ENCODE measurements at places on chromosomes 12 and 14. TPM values are rescaled to one million over a fixed set of nuclear protein-coding genes. Genes with fewer than 3 reads are reported as not detected.

OAS3 gene
- not detected for polyA plus RNA-seq

ADCY4 gene
- polyA plus RNA-seq = not detected

GRCh38 chr12:76984566-76984965 is 80.8 kb downstream of the E2F7 start:
- DNase-seq = no peak

- DNase-seq = peak; percentile 38
These were observed 129.0 kb upstream of the HMGA2 start for GRCh38 chr12:65695113-65695865.

NXPH4 gene
- 0.61 TPM for polyA plus RNA-seq

AMN gene
- polyA plus RNA-seq = 1.3 TPM

PRICKLE1 gene
- 105 TPM for polyA plus RNA-seq

- DNase-seq = no peak
These were observed 53.9 kb downstream of the TMEM260 start for GRCh38 chr14:56633544-56633943.

DNA sequence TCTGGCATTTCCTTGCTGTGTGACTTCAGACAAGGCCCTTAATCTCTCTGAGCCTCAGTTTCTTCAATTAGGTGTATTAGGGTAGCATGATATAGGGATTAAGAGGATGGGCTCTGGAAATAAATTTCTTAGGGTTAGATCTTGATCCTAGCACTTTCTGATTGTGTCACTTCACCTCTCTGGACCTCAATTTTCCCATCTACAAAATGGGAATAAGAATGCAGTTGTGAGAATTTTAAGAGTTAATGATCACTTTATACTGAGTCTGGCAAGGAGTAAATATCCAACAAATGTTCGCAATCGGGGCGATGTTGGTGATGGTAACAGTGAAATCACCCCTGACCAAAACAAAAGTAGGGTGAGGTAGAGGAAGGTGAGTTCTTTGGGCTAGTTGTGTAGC is 4.0 kb downstream of the RPH3A start:
- DNase-seq = no peak

- no peak for DNase-seq
These were observed 12.3 kb downstream of the PPHLN1 start for GRCh38 chr12:42338280-42338679.

- DNase-seq = no peak
These were observed 91.6 kb upstream of the GRIN2B start for GRCh38 chr12:14072987-14073386.

DNA sequence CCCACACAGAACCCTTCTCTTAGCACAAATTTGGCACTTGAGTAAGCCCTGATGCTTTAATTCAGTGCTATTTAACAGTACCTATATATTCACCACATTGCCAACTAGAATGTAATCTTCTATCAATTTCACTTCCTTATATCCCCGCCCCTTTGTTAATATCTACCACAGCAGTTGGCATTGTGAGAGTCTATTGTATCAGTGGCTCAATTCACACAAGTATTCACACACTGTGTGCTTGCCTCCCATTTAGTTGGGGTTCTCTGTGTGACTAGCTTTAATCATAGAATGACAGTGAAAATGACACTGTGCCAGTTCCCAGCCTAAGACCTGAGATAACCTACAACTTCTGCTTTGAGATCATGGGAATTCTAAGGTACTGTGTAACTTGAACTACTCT is 103.1 kb downstream of the SEC23A start:
- DNase-seq = no peak

DPPA3 gene
- not detected for polyA plus RNA-seq

ARMH4 gene
- 78.1 TPM for polyA plus RNA-seq

GRCh38 chr14:87629788-87630187 is 363.2 kb downstream of the GALC start:
- DNase-seq = no peak

DNA sequence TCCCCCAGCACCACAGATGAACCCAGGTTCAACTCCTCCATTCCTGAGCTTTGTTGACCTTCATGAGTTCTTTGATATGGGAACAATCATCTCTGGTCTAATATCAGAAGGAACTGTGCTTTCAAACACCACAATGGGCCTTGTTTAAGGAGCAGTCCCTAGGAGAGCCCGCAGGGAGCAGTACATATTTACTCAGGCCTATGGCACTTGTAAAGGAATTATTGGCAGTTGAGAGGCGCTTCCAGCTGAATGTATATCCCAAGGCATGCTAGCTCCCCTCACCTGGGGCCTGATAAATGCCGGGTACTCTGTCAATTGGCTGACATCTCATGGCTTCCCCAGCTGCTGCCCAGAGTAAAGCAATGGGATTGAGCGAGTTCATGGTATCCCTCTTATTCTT is 76.2 kb downstream of the ZFP36L1 start:
- DNase-seq = no peak

KCNMB4 gene
- 33.1 TPM for polyA plus RNA-seq

DNA sequence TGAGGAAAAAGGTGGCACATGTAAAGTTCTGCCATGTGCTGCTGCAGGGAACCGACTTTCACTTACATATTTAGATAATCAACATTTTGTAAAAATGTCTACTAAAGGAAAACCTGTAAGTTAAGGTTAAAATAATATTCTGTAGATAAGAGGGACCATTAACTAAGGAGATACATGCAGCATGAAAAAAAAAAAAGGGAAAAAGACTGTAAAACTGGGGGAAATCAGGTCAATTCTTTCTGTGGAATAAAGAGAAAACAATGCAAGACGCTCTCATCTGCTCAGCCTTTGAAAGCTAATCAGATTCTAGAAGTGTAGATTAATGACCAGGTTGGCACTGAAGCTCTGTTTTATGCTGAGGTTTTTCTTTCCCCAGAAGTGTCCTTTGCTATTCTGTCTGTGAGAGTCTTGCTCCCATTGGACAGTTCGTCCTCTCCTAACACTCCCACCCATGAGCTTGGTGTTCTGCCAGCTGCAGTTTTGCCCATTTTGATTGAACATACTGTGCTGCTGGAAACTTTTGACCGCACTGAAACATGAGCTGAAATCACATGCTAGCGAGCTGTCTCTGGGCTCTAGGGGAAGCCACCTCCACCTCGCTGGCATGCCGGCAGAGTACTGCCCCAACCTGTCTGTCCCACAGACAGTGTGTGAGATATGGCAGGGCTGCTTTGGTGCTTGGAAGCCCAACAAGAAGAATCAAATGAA is 39.7 kb downstream of the PPTC7 start:
- peak; percentile 96 for DNase-seq

GRCh38 chr12:26198742-26199141 is 3.4 kb downstream of the SSPN start:
- DNase-seq = peak; percentile 51

DNA sequence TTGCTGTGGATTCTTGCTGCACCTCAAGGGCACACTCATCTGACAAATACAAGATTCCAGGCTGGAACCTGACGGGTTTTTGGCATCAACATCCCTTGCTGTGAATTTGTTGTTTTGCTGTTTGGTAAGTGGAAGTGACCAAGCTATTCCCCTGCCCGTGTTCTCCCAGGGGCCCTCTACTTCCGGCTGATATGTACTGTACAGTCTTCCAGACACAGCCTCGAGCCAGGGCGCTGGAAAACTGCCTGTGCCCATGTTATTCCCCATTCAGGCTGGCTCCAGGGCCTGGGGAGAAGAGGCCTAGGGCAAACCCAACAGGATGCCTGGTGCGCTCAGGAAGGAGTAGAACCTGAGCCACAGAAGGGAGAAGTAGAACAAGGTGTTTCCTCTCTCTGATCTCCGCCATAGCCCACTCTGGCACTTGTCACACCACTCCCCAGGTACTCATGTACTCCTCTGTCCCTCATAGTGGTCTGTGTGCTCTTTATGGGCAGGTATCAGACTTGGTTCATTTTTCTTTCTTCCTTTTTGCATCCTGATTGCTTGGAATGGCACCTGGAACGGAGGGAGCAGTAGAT is 67.8 kb upstream of the LTA4H start:
- DNase-seq = no peak

CDCA3 gene
- polyA plus RNA-seq = 84.9 TPM

GRCh38 chr12:30836656-30837445 is 82.1 kb upstream of the CAPRIN2 start:
- no peak for DNase-seq

DNA sequence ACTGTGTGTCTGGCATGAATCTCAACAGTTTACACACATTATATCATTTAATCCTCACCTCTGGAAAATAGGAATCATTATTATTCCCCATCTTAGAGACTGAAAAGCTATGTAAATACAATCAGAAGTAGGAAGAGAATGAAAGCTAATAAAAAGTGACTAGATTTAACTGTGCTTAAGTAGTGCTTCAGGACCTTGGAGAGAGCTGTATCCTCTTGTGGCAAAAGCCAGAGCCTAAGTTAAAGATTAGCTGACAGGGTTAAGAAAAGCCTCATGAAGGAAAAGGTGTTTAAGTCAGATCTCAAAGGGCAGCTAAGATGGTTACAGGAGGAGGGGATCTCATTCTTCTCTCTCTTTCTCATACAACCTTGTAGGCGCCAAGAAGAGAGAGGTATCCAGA is 65.3 kb upstream of the TMEM233 start:
- DNase-seq = peak; percentile 13

DNA sequence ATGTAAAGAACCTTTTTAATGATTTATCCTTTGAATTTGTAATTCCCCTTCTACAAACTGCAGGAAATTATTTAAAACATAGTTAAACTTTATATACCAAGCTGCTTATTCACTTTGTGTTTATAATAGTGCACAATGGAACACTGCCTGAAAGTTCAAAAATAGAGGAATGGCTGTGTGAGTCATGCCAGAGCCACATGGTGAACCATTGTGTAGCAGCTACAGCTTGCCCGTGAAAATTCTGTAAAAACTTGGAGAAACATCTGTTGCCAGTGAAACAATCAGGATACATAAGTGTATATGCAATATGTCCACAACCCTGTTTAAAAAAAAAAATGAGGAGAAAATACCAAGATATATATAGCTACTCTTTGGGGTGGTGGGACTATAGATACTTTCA is 59.5 kb downstream of the VEZT start:
- no peak for DNase-seq

DNA sequence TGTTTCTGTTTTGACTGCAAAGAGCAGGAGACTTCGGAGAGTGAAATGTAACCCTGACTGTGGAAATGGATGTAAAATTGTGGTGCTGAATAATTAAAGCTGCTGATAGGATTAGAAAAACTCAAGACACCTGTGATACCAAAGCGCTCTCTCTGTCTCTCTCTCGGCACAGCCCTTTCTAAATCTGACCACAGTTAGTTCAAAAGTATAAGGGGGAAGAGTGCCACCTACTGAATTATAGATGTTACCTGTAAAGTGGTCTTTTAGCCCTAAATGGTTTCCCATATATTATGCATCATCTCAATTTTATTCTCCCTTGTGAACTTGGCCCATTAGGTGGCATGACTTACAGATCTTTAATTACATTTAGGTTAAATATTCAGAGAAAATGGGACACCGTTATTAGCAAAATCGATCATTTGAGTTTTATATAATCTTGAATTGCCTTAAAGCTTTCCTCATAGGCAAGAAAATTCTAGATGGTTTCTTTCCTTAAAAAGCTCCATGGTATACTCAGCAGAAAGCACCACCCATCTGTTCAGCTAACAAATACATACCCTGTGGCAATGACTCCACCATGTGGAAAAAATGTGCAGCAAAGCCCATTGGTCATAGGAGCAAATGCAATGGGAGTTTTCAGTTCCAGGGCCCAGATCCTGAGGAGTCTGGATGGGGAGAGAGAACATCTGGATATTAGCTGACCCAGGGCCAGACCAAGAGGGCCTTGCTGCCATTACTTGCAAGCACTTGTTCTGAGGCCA is 18.1 kb downstream of the RFC5 start:
- peak; percentile 44 for DNase-seq

DNA sequence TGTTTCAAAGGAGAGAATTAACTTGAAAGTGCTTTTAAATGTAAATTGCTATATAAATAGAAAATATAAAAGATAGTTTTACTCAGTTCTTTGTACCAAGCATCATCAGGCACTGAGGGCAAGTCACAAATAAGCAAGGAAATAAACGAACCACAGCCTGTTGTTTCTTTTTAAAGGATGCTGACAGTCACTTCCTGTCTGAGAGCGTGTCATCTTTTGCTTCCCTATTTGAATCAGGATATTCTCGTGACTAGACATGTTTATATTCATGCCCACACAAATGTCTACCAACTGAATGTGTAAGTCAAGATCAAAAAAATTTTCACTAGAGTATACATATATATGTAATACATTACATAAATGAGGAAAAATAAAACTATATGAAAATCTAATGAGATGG is 31.4 kb upstream of the SLC2A13 start:
- DNase-seq = no peak

OR6C74 gene
- polyA plus RNA-seq = not detected

DNA sequence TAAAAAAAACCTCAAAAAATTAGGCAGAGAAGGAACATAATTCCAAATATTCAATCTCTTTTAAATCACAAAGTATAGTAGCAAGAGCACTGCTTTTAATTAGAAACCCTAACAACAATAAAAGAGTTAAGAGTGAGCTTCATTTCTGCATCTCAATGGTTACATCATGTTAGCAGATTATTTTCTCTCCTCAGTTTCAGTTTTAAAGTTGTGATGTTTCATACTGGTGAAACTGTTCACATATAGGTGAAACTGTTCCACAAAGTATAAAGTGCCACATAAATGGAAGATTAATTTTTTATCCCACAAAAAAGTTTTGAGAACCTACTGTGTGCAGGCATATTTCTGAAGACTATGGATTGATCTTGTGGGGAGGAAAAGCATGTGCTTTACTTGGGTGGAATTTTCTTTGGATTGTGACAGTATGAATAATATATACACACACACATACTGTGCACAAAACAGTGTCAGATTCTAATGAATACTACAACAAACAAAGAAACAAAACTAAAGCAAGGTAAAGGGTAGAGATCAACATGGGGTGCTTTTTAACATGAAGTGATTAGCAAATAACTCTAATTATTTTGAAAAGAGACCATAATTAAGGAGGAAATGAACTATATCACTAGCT is 17.1 kb downstream of the LUM start:
- DNase-seq = no peak

- peak; percentile 81 for DNase-seq
These were observed 155.0 kb downstream of the NUAK1 start for GRCh38 chr12:105983622-105984320.

GRCh38 chr12:106378788-106379187 is 21.2 kb downstream of the POLR3B start:
- no peak for DNase-seq

- no peak for DNase-seq
These were observed 842.3 kb downstream of the SLC6A15 start for GRCh38 chr12:84070292-84070691.

DNA sequence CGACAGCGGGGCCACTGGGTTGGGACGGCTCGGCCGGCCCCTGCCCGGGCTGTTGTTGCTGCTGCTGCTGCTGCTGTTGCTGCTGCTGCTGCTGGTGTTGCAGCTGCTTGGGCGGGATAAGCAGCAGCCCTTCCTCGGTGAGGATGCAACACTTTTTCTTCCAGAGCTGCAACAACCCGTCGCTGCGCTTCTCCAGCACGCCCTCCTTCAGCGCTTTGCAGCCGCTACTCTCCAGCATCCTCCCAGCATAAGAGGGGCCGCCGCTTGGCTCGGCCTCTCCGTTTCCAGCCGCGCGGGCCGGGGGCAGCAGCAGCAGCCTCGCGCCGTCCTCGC is 529 bp downstream of the PHLDA1 start:
- DNase-seq = no peak

CD63 gene
- polyA plus RNA-seq = 1,103 TPM

Data from cardiac muscle cell (in vitro differentiated cells and primary cell).